ENCODE measurements at places on chromosomes 12 and 14.
A peak's percentile ranks its signal among the peaks of the same experiment; 100 is the strongest.

- DNase-seq = no peak
Observed at GRCh38 chr14:71474301-71475265, 457.6 kb upstream of the RGS6 start.

- DNase-seq = no peak
Observed at GRCh38 chr12:7142056-7142644, 12.0 kb downstream of the CLSTN3 start.

GRCh38 chr14:65206448-65207096, 104.3 kb upstream of the MAX start:
- DNase-seq = no peak

DNA sequence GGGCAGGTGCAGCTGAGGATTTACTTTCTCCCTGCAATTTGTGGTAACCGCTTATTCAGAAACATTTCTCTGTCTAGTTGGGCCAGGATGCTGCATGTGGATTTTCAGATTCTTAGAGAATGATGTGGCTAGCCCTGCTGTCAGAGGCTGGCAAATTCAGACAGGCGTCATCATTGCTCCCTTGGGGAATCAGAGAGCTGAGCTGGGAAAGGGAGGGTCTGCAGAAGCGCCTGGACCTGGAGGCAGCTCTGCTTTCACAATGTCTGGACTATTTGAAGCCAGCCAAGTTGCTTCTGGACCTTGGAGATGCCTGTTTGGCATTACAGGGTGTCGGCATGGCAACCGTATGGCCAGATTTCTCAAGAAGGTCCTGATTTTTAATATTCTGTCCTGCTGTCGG, 3.4 kb downstream of the GALNT16 start:
- peak; percentile 75 for DNase-seq

GRCh38 chr14:104239185-104239775, 100.9 kb downstream of the KIF26A start:
- DNase-seq = no peak

DNA sequence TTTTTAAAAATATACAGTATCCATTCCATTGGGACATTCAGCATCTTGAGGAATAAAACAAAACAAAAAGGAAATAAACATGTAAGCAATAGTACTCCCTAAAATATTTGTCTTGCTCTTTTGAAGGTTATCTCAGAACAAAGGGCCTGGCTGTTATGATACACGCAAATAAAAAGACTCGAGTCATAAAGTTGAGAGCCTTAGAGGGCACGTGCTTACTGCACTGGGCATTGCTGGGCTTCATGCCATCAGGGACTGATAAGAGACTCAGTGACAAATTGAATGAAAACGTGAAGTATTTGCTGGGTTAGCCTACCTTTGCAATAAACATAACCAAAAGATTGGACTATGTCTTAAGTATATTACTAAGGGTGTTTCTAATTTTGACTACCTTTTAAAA, 118.9 kb downstream of the SLC35F4 start:
- DNase-seq = no peak

DNA sequence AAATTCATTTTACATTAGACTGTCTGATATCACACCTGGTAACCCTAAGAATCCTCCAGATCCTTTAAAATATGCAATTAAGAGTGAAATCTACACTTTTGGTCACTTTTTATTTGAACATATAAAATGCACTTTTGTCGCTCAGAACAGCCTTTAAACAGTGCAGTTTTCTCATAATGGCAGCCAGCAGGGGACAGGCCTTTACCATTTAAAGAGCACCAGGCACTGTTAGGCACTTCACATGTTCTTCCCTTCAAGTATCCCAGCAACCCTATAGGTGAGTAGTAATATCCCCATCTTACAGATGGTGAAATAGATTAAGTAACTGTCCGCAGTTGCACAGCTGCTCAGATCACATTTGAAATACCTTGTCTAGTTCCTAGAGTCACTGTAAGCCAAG, 11.3 kb upstream of the SAMD4A start:
- no peak for DNase-seq

DNA sequence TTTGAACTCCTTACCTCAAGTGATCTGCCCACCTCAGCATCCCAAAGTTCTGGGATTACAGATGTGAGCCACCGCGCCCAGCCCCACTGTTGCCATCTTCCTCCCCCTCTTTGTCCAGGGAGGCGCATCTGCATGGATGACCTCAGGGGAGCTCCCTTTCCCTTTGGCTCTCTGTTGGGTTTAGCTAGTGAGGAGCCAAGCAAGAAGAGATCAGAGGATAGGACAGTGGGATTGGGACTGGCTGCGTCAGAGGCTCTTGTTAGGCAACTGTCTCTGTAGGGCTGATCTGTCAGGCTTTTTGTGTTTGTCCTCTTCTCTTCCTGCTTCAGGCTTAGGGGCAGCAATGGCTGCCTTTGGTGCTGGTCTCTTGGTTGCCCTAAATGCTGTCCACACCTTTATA, 8.5 kb upstream of the IFT81 start:
- DNase-seq = no peak

DNA sequence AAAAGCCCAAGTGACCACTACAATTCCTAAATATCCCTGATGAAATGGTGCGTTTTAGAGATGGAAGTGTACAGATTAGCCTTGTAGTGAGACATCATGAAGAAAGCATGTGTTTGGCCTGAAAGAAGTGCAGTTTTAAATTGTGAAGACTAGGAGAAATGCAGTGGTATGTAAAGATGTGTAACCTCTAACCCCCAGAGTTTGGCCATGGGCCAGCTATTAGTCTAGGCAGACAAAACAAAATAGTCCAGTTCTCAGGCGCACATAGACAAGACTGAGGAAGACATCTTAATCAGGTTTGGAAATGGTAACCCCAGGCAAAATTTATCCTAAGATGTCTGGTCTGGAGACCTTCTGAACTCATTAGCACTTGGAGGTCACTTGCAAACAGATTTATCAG, 23.4 kb downstream of the WBP11 start:
- DNase-seq = no peak

GRCh38 chr12:27285403-27285802, 41.3 kb downstream of the STK38L start:
- no peak for DNase-seq

DNA sequence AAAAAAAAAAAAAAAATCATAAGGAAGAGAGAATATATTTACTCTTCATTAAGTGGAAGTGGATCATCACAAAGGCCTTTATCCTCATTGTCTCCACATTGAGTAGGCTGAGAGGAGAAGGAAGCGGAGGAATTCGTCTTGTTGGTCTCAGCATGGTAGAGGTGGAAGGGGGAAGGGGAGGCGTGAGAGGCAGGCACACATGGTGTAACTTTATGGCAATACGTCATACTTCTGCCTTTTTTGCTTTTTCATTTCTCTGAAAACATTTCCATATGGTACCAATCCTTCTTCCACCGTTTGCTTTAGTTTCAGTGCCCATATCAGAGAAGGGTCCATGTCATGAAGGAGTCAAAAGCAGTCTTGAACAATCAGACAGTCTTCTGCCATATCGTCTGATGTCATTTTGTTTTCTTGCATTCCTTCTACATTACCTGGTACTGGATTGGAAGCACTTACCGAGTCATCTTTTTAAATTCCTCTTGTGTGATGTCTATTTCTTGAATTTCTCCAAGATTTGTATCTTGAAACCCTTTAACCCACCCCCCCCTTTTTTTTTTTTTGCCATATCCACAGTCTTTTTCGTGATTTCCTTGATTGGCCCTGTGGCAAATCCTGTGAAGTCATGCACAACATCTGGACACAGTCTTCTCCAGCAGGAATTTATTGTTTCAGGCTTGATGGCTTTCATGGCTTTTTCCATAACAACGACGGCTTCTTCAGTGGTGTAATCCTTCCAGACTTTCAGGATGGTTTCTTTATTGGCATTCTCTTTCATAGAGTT, 8.9 kb downstream of the FUT8 start:
- DNase-seq = no peak

GRCh38 chr12:109953656-109954055, 42.5 kb downstream of the GIT2 start:
- no peak for DNase-seq

- DNase-seq = no peak
Observed at GRCh38 chr14:97943619-97944018, 1146.4 kb downstream of the VRK1 start.

GRCh38 chr12:68602720-68603119, 8.0 kb upstream of the RAP1B start:
- DNase-seq = no peak

DNA sequence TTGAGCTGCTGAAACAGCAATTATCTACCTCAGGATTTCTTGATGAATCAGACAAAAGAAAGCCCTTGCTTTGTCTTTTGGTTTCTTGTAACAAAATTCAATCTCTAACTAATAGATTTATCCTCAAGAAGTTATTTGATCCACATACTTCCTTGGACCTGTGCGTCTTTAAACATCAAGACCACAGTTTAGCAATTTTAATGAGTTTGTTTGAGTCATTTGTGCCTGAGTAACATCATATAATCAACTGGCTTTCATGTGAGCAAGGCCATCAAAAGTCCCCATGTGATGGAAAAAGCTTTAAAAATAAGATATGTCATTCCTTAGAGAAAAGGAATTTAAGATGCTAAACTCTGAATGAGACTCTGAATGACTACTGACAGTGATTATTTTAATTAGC, 52.3 kb downstream of the KCNC2 start:
- no peak for DNase-seq

DNA sequence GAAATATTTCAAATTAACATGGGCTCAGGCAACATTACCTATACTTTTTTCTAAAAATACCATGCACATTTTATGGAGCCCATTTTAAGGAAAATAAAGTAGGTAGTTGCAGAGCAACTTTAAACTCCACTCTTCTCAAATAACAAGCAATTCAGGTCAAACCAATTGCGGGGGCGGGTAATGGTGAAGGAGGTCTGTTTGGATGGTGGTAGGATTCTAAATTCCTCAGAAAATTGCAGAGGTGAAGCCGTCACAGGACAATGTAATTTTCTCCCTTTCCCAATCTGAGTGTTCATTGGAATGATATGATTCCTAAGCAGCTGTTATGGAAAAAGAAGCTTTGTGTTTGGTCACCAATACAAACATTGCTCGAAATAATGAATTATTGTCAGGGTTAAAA, 11.6 kb downstream of the PKP2 start:
- DNase-seq = no peak

- no peak for DNase-seq
Observed at GRCh38 chr14:65805113-65805473, 392.6 kb downstream of the FUT8 start.

DNA sequence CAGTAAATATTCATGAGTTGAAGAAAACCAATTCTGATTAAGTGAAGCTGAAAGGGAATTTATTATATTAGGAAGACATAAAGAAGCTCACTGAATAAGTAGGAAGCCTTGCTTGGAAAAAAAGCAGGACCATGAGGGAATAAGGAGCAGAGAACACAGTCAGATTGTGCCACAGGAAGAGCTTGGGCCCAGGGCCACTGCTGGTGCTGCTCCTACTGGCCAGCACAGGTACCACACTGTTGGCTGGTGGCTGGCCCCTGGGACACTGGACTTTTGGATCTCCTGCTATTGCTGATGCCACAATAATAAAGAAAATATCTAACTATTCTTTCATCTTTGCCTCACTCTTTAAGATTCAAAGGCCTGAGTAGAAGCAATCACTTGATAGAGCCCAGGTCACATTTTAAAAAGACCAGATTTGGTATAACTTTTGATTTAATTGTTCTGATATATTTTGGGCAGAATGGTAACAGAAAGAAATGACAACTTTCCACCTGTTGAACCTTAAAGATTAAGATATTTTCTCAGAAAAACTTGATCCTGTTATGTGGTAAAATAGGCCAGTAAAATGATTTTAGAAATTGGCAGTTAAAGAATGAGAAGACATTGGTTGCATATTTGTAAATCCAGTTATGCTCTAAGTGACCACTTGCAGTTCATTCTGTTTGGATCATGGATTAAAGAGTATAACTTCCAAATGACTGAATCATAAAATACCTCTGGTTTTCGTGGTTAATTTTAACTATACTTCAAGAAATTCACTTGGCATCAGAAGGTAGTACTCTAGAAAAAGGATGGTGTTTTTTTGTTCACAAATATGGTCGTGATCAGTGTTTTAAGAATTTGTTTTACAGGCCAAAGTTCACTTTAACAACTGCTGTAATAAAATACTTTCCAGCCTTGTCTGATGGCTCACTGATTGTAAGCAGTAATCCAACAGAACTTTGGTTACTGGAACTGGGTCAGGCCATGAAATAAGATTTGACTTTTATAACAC, 68.3 kb downstream of the DERA start:
- DNase-seq = no peak

GRCh38 chr12:116366824-116367223, 89.3 kb upstream of the MED13L start:
- no peak for DNase-seq

DNA sequence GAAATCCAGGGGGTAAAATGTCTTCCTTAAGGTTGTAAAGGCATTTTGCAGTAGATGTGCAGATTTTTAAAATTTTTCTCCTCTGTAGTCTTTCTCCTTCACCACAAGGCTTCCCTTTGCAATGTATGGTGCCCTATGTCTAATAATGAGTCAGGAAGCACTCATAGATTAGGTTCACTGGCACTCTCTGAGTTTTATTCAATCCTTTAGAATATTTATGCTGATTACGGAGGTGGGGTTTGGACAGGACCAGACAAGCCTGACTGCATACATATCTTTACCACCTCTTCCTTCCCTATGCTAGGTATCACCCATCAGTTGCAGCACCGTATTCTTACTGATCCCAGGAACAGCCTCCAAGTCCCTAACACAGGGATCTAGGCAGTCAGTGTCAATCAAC, 99.5 kb downstream of the NEDD1 start:
- no peak for DNase-seq

DNA sequence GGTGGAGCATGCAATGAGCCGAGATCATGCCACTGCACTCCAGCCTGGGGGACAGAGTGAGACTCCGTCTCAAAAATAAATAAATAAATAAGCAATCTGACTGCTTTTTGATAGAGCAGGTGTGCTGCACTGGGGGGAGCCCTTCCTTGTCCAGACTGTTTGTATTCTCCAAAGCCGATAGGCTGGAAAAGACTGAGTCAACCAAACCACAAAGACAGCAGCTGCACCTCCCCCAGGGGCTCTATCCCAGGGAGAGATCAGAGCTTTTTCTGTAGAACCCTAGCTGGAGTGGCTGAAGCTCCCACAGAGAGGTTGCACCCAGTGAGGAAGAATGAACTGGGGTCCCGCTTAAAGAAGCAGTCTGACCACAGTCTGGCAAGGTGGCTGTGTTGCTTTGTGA, 45.8 kb upstream of the LALBA start:
- no peak for DNase-seq

DNA sequence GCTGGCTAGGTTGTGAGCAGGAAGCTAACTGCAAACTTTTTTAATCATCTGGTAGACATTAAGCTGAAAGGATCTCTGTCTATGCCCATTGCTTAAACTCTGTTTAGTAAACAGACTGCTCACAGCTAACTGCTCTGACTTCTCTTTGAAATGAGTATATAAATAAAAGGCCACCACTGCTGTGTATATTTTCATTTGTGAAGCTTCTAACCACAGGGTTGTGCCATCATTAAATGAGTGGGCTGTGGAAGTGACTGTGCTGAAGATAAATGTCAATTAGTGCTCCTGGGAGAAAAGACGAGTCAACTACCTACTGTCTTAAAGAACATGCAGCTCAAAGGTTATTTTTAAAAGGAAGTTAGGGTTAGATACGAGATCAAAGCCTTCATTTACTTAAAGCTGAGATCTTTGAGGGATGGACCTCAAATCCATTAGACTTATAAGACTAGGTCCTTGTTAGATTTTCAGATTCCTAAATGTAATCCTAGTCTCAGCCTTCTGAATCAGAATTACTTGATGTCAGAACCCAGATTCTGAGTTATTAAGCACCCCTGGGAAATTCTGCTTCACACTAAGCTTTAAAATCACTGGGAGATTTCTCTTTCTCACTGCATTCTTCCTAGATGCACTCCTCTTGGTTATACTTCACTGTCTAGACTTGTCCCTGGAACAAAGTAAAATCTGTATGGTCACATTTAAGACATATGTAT, 213.1 kb upstream of the FLRT2 start:
- DNase-seq = no peak
